ENCODE measurements at places on chromosomes 5 and 9.

DNA sequence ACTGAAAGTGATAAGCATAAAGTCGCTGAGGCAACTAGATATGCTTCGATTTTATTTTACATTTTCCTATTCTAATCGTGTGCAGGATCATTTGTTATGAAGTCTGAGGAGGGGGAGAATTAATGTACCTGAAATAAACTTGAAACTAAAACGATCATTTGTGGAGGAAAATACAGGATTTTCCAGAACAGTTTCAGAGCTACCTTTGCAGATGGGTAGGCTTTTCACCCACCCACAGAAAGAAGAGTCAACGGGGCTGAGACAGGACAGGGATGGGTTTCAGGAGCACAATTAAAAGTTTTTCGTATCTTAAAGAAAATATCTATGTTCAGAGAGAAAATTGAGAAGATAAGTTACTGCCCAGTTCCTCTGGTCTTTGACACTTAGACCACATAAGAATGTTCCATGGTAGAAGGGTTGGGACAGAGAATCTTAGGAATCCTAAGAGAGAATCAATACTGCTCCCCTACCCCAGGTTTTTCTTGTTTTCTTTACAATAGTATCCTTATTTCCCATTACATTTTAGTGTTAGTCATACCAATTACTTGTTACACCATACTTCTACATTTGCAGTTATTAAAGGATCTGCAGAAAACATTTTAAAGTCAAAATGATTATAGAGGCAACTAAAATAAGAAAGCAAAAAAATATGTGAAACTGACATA lies 211.4 kb downstream of the DEPDC1B start:
- DNase-seq = no peak

DNA sequence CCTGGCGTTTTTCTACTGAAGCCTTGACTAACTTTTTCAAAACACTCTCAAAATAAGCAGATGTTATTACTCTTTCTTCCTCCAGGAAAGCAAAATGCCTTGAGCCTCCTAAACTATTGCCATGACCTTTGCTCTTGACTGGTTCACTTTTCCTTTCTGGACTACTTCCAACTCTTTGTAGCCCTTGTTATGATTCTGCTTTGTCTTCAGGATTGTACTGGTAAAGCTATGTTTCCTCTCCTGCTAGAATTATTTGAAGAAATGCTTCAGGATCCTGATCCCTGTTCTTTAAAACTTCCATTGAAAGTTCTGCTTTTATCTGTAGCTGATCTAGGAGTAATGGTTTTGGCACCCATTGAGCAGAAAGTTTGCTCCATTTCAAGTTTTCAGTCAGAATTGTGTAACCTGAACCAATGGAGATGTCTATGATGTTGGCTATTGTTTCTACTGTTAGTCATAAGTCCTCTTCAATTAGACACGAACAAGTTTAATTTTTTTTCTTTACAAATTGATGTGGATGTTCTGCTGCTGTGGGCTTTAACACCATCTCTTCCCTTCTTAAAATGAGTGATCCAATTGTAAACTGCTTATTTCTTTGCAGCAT lies 1356.4 kb downstream of the EFNA5 start:
- no peak for DNase-seq

GRCh38 chr9:101247297-101247696 lies 137.5 kb downstream of the BAAT start:
- DNase-seq = no peak

- DNase-seq = no peak
Measured at GRCh38 chr5:131245948-131246347, 17.9 kb upstream of the CDC42SE2 start.

GRCh38 chr9:82805027-82805426 lies 257.9 kb downstream of the RASEF start:
- DNase-seq = no peak

- DNase-seq = no peak
Measured at GRCh38 chr5:154576429-154576806, 98.4 kb upstream of the HAND1 start.

GRCh38 chr9:133600739-133601138 lies 8.4 kb downstream of the FAM163B start:
- no peak for DNase-seq

DNA sequence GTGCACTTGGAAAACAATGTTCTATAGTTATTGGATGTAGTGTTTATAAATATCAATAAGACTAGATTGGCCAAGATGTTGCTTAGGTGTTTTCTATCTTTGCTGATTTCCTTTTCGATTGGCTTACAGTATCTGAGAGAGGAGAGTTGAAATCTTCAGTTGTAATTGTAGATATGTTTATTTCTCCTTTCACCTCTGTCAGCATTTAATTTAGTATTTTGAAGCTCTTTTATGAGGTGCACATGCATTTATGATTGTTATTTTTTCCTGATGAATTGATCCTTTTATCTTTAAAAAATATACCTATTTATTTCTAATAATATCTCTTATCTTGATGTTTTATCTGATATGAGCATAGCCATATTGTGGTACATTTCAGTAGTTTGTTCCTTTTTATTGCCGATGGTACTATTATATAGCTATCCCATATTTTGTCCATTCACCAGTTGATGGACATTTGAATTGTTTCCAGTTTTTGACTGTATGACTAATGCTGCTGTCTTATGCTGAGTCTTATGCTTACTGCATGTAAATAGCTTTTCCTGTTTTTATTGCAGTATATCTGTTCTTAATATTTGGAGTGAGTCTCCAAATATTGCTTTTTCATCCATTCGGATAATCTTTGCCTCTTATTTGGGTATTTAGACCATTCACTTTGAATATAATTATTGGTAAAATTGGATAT lies 34.7 kb downstream of the ERCC6L2 start:
- no peak for DNase-seq

- DNase-seq = no peak
Measured at GRCh38 chr5:39759701-39760100, 334.9 kb upstream of the DAB2 start.

DNA sequence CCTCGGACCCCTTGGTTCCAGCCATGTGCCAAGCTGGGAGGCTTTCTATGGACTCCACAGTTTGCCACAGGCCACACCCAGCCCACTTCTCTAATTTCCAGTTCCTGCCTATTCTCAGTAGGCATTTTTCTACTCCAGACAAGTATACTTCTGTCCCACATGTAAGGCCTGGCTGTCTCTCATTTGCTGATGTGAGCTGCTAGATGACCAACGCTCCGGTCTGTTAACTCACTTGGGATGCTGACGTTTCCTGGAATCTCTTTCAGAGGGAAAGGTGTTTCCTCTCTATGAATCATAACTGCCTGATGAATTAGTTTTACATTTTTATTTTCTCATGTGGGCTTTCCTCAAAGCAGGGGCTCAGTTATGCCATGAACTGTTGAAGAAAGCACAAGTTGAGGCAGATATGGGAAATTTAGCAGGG lies 36.3 kb downstream of the ERGIC1 start:
- peak; percentile 28 for DNase-seq

DNA sequence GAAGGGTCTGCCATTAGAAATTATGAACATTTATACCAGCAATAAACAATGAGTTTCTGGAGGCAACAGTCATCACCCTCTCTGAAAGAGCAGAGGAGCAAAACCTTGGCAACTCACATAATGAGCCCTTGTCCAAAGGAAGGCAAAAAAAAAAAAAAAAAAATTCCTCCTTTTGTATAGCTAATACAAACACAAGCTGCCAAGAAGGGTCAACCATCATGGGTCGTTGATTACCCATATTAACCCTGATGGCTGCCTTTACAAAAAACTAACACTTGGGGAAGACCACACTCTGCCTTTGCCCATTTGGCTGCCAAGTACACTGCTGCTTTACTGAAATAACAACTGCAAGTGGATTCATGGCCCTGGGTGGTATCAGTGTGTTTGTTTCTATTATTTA lies 272.7 kb downstream of the ADAMTSL1 start:
- DNase-seq = no peak

- DNase-seq = no peak
Measured at GRCh38 chr5:139147483-139148087, 50.6 kb downstream of the SIL1 start.

- peak; percentile 58 for DNase-seq
Measured at GRCh38 chr5:95280401-95281095, 4.3 kb downstream of the MCTP1 start.

DNA sequence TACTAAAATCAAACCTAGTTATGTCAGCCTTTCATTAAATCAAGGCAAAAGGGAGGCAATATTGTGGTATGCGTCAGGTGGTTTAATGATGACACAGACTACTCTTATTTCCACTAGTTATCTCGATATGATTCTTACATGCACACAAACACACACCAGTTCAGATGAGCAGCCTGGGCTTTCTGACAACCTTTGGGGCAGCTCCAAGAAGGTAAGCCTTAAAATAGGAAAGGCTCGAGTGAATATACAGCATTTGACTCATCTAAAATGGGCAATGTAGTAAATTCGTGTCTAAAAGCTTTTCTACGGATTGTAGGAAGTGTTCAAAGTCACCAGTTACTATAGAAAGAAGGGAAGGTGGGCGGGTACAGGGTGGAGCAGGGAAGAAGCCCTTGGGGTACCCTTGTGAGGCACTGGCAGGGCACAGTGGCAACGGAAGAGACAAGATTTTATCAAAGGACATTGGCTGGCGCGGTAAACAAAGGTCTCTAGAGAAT lies 1.9 kb downstream of the ANKH start:
- DNase-seq = peak; percentile 15

- DNase-seq = no peak
Measured at GRCh38 chr9:19682397-19682796, 106.4 kb downstream of the SLC24A2 start.

- DNase-seq = peak; percentile 93
Measured at GRCh38 chr9:128733256-128733655, 9.3 kb upstream of the ZDHHC12 start.

- peak; percentile 18 for DNase-seq
Measured at GRCh38 chr9:120477534-120478001, 102.4 kb downstream of the CDK5RAP2 start.

GRCh38 chr5:100827481-100827889 lies 75.6 kb downstream of the ST8SIA4 start:
- peak; percentile 85 for DNase-seq

DNA sequence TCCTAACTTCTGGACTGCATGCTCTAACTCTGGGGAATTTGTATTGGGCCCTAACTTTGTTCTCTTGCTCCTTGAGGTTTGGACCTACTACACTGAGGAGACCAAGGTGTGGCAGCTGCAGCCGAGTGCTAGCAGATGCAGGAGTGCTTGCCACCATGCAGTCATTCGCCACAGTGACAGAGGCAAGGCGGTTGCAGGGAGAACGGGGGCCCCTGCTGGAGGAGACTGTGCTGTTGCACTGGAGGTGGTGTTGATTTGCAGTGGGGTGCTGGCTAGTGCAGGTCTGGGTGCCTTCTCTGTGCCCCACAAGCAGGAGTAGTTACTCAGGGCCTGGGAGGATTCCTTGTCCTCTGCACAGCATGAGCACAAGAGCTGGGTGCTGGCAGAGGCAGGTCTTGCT lies 22.4 kb upstream of the DIRAS2 start:
- DNase-seq = no peak

- no peak for DNase-seq
Measured at GRCh38 chr5:141635646-141636045, 1.0 kb downstream of the HDAC3 start.

- DNase-seq = no peak
Measured at GRCh38 chr5:149046196-149046829, 16.5 kb downstream of the SH3TC2 start.

GRCh38 chr5:133602835-133603380 lies 9.4 kb downstream of the FSTL4 start:
- no peak for DNase-seq

- peak; percentile 40 for DNase-seq
Measured at GRCh38 chr5:78908173-78909061, 76.7 kb downstream of the ARSB start.

DNA sequence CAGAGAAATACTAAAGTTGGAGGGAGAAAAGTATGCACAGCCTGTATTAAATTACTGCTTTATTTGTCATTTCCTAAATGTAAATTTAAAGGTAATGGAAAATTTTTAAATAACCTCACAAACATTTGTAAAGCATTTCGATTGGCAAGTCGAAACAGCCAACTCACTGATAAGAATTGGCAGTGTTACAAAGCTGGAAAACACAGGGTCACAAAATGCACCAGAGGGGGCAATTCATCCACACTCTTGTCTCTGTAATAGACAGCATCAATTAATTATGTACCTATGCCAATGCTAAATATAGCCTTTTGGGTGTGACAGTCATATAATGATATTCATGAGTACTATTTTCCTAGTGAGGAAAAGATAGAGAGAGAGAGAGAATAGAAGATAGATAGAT lies 140.6 kb upstream of the PRLR start:
- no peak for DNase-seq

DNA sequence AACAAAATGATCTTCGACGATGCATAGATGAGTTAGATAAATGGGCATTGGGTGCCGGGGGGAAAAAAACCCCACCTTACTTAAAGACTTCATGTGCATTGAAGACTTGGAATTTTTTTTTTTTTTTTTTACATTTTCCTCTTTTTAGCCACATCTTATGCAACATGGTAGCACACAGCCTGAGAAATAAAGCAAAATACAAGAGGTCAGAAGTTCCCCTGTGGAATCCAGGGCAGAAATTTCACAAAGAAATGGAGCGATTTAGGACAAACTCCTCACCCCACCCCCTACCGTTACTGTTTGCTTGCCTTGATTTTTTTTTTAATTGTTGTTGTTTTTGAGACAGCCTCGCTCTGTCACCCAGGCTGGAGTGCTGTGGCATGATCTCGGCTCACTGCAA lies 153.2 kb downstream of the GOLPH3 start:
- DNase-seq = no peak

- DNase-seq = peak; percentile 35
Measured at GRCh38 chr9:78601957-78602565, 305.1 kb downstream of the PSAT1 start.

DNA sequence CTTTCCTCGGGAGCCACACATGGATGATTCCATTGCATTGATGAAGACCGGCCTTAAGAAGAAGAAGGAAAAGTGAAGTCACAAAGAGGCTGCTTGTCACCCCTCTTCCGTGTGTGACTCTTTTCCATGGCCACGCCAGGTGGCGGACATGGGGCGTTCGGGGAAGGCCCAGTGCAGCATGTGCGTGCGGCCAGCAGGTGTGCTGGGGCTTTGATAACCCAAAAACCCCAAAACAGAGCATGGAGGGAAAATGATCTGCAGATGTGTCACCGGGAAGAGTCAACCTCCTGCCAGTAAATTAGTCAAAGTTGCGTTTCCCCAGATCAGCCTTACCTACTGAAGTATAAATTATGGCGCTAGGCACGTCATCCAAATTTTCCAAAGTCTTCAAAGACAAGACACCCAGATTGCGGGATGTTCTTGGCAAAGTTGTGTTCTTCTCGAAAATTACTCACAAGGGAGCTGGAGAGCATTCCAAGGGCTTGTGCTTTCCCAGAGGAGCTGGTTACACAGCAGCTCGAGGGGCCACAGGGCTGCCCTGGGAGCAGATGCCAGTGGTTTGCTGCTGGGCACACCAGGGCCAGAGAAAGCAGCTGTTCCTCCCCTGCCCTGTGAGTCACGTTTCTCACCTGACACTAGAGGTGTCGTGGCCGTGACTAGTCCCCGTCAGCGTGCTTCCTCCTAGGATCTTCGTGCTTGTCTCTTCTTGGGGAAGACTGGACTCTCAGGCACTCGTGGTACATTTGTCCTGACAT lies 53.9 kb downstream of the IRX2 start:
- peak; percentile 84 for DNase-seq

GRCh38 chr9:4059437-4059836 lies 240.4 kb downstream of the GLIS3 start:
- no peak for DNase-seq
